ENCODE measurements at places on chromosomes 12 and 14.

- no peak for DNase-seq
Measured at GRCh38 chr12:1810201-1810930, 10.0 kb upstream of the LRTM2 start.

- no peak for DNase-seq
Measured at GRCh38 chr14:101673873-101674272, 87.6 kb upstream of the PPP2R5C start.

- DNase-seq = no peak
Measured at GRCh38 chr12:29650371-29650770, 133.4 kb downstream of the TMTC1 start.

GRCh38 chr12:98770230-98770629 is 125.1 kb downstream of the APAF1 start:
- no peak for DNase-seq

DNA sequence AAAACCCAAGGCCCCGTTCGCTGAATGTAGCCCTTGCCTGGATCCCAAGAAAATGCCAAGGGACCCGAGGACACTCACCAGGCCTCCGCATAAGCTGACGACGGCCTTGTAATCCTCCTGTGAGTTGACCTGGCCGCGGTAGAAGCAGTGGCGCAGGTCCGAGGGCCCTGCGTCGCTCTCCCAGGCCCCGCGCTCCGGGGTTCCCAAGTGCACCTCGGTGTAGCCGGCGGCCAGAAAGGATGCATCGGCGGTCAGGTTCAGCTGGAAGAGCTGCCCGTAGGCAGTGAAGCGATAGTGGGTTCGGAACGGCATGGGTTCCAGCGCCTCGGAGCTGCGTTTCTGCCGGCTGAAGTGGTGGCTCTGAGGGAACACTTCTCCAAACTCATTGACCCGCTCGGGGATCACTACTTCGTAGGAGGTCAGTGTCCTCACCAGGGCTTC is 1.2 kb downstream of the ADAMTS20 start:
- DNase-seq = peak; percentile 1

- peak; percentile 69 for DNase-seq
Measured at GRCh38 chr14:59897757-59898383, 22.1 kb upstream of the LRRC9 start.

DNA sequence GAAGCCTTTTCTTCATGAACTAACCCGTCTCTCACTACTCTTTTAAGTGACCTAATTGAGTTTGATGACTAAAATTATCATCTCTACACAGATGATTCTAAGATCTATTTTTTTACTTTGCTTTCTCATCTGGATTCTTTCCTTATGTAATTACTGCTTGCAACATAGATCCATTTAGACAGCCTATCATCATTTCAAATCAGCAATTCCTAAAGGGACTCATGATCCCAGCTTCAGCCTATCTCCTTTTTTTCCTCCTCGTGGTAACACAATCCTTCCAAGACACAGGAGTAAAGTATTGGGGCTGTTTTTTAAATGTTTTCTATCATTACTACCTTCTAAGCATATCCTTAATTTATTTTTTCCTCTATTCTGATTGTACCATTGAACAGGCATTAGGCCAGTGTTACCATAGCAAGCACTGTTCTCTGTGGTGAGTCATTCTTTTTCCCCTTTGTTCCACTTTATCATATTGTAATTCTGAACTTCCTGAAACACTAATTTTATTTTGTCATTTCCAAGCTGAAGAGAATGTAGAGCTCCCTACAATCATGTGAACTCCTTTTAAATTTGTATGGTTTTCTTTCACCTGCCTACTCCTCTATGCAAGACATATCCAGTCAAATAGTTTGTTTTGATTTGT is 190.4 kb upstream of the FAR2 start:
- no peak for DNase-seq

GRCh38 chr12:51391283-51392123 is at the start of gene GALNT6:
TSS of gene GALNT6 (minus strand) at chr12:51391406. CDS start at chr12:51379781, 11,625 bp downstream.
- DNase-seq = peak; percentile 82

GRCh38 chr12:93413064-93413463 is 28.7 kb downstream of the UBE2N start:
- no peak for DNase-seq

- DNase-seq = no peak
Measured at GRCh38 chr12:88367231-88367630, 213.0 kb downstream of the KITLG start.

- peak; percentile 10 for DNase-seq
Measured at GRCh38 chr12:65155784-65156183, 13.6 kb upstream of the LEMD3 start.

DNA sequence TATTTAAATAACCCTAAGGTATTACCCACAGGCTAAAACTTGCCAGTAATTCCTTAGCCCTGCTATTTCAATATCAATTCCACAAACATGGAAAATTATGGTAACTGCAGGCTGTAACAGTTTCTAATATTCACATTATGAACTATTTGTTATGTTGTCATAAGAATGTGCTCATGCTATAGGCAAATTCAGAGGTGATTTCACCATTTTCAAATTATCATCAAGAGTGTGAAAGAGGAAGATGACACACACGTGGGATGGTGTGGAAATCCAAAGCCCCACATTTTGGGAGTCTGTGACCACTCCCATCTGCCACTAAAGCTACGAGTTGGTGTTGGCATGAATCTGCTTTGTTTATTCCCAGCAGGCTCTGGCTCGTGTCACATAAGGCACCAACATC is 5.9 kb upstream of the MYO1A start:
- peak; percentile 43 for DNase-seq

- DNase-seq = no peak
Measured at GRCh38 chr12:52630008-52630500, 11.7 kb upstream of the KRT73 start.

DNA sequence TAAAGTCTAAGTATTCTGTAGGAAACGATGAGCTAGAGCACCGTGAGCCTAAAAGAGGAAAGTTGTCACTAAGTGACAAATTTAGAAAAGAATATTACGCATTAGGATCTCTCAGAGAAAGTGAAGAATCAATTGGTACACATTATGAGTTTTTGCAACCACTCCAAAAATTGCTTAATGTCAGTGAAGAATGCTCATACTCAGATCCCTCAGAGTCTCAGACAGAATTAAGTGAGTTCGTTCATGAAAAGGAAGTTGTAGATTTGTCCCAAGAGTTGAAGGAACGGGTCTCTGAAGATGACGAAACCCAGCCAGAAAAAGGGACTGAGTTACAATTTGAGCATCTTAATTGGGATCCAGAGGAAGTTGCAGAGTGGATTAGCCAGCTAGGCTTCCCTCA is 1.5 kb downstream of the SAMD15 start:
- DNase-seq = peak; percentile 18

- DNase-seq = peak; percentile 66
Measured at GRCh38 chr14:100709289-100710284, 17.1 kb upstream of the DLK1 start.

GRCh38 chr14:45699471-45699870 is 446.5 kb upstream of the MIS18BP1 start:
- DNase-seq = no peak

DNA sequence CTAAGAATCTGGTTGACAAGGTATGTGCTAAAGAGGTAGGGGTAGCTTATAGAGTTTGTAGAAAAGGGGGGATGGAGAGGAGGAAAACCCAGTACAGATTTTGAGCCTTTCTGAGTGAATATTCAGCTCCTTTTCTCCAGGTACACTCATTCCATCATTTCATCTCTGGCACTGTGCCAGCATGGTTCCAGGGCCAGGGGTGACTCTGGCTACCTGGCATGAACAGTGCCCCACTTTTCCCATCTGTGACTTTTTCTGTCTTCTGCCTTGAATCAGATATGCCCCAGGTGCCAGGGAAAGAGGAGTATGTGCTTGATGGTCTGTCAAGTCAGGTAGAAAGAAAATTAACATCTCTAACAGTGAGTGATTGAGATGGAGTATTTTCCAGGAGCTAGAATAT is 175.7 kb downstream of the CACNA1C start:
- DNase-seq = no peak

DNA sequence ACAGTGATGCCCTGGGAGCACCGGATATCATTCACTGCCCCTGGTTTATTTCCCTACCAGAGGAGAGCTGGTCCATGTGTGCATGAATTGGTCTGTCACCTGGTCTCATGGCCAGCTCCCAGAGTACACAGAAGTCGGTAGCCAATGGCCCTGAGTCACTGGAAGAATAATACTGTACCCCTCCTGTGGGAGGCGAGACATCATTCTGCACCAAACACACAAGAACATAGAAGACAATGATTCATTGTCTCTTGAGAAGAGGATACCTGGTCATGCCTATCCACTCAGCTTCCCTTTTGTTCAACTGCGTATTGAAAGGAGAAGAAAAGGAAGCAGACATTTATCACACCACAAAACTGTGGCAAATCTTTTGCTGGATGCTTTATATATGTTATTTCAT is 216.2 kb downstream of the DPF3 start:
- no peak for DNase-seq

DNA sequence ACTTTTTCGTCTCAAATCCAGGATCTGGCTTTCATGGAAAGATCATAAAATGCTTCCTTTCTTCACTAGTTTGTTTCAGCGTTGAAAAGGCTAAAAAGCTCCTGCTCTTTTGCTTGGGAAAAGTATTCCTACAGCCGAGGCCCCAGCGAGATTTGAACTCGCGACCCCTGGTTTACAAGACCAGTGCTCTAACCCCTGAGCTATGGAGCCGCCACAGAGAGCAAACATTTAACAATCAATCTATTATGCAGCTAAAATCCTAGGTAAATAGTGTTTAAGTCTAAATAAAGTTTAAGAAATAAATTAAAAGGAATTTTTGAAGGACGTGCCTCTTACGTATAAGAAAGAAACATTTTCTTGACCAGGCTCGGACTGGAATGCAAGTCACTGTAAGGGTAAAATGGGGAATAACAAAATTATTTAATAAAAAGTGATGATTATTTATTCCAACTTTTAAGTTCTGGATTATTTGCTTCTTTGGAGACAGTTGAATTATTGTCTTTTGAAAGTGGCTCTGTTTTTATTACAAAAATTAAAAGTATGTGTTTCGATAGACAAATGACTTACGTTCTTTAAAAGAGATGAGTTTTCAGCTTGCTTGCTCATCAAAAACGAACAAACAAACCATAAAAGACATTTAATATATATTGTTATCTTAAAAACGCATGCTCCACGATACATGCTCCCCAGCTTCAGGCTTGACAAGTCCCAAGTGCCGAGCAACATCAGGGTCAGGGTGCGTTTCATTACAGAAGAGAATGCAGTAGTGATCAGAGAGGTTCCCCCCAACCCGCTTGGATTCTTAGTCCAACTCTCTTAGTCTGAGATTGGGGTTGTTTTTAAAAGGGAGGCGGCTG is 10.2 kb downstream of the OR6S1 start:
- peak; percentile 87 for DNase-seq

- DNase-seq = peak; percentile 24
Measured at GRCh38 chr12:113638460-113638775, 166.7 kb upstream of the LHX5 start.

GRCh38 chr12:64744422-64745258 is 14.6 kb downstream of the GNS start:
- no peak for DNase-seq

DNA sequence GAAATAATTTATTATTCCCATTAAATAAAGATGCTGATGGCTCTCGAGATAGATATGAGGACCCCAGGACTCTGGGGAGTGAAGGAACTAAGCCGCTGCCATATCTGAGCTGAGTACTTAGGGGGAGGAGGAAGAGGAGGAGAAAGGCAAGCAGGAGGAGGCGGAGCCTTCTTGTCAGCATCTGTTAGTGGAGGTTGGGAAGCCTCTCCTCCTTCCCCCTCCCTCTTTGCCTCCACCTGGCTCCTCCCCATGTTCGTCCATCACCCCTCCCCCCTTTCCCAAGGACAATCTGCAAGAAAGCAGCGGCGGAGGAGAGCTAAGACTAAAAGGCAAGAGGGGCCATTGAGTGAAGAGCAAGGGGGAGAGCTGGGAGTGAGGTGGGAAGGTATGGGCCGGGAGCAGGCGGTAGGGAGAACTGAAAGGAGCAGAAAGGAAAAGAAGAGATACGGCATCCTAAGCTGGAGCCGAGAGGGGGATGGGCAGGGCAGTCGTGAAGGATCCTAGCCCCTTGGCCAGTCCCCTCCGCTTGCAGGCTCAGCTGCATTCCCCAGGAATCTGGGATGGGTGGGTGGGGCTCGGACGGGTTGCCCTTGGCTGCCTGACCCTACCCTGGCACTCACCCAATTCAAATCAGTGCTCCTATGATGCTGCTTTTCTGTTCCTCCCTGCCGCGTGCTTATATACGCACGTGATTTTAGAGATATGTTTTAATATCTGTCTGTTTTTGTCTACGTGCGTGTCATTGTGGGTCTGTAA is at the start of gene PFKM:
Gene PFKM (plus strand): TSS at position 287 of the 756 bp plus-strand sequence. CDS start 3,411 bp downstream, outside the sequence.
- DNase-seq = peak; percentile 93

DNA sequence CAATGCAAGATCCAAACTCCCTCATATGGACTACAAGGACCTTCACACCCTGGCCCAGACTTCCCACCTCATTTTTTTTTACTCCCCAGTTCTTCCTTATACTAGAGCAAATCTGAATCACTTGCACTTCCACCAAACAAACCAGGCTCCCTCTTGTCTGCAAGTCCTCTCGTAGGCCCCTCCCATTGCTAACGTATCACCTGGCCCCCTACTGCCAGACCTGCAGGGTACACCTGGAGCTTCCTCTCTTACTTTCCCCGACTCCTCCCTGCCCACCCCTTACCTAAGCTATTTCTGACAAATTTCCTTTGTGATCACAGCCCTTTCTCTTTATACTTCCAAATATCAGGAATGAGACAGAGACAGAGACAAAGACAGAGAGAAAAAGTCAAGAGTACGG is 463.9 kb downstream of the GALC start:
- no peak for DNase-seq

DNA sequence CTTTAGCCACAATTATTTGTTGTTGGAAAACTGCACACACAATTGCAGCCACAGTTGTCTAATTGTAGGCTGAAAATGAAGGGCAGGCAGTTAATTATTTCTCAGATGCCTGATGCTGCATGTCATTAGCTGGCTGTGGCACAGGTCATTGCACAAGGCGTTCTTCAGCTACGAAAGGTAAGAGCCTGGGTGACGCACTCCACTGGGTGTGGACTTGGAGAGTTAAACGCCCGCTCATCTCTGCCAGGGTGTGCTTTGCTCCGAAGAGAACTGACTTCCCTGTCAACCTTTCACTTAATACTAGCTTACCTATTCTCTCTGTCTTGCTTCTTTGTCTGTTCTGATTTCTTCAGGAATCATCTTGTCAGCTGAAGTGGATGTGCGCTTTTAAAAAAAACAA is 91.4 kb upstream of the CPM start:
- no peak for DNase-seq

DNA sequence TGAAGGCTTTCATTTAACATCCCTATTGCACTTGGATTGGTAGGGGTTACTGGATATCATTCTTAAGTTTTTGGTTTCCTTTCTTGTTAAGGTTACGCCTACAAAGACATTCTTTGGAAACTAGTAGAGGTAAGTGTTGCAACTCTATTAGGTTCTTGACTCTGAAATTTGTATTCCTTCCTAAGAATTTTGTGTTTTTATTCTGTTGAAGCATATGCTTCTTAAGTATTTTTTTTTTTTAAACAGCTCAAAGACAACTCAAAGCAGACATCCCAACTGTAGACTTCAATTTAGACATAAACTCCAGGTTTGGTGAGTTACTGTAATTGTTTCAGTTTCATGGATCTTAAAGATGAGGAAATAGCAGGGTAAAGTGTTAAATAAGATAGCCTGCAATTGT is 1.1 kb upstream of the RBMS2 start:
- DNase-seq = no peak

Measured in hematopoietic multipotent progenitor cell treated with erythropoietin and hydrocortisone succinate and interleukin-3 and kit ligand, for 4 days (in vitro differentiated cells).